CD4-positive, alpha-beta T cell (primary cell): ENCODE measurements at places on chromosomes 7 and 10. TPM values are rescaled to one million over a fixed set of nuclear protein-coding genes. Genes with fewer than 3 reads are reported as not detected.

Gene HABP2
- not detected for total RNA-seq

Gene TRIL
- total RNA-seq: not detected

Gene ASB10
- total RNA-seq: not detected

Gene TFR2
- 1.7 TPM for total RNA-seq

- H3K27me3 ChIP-seq: no peaks in the 10 kb centered on the region
- no peak overlapping the region for H3K27ac ChIP-seq
- no peak overlapping the region for H3K4me3 ChIP-seq
- DNase-seq: no peak
- no peaks in the 10 kb centered on the region for H3K4me1 ChIP-seq
- no peaks in the 10 kb centered on the region for H3K36me3 ChIP-seq
Observed at GRCh38 chr7:130294314-130294713, 1.4 kb downstream of the CPA4 start.

DNA sequence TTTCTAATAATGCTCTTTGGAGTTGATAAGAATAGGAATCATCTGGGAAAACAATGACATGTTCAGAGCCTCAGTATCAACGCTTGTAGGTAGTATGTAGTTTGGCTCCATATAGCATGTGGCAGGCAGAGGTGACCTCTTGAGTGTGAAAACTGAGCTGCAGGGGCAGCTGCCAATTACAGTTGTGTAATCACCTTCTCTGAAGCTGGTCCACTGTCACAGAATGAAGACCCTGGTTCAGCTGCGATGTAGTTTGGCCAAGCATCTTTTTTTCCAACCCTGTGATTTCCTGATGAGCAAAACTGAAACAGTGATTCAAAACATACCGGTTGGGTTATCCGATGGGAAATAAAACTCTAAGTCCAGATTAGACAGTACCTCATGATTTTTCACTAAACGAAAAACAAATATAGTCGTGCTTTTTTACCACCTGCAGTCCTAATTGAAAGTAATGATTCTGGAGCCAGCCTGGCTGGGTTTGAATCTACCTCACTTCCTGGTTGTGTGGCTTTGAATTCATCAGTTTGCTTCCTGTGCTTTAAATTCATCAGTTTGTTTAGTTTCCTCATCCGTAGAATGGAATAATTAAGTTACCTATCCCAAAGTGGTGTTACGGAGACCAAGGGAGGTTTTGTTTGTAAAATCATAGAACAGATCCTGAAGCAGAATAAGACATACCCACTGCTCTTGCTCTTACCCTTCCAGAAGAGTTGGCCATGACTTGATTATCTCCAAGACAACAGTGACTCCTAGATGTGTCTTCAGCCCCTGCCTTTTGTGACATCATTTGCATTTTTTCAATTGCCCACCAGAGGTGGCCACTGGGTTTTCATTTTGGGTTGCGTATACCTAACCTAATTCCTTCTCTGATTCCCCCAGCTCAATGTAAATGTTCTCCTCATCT is 87.4 kb downstream of the CELF2 start:
- H3K4me3 ChIP-seq: peak overlapping the region; percentile 20
- H3K27me3 ChIP-seq: no peaks in the 10 kb centered on the region
- DNase-seq: peak; percentile 21
- H3K27ac ChIP-seq: no peak overlapping the region
- H3K4me1 ChIP-seq: peaks cover 22% of the 10 kb centered on the region
- H3K36me3 ChIP-seq: no peaks in the 10 kb centered on the region

DNA sequence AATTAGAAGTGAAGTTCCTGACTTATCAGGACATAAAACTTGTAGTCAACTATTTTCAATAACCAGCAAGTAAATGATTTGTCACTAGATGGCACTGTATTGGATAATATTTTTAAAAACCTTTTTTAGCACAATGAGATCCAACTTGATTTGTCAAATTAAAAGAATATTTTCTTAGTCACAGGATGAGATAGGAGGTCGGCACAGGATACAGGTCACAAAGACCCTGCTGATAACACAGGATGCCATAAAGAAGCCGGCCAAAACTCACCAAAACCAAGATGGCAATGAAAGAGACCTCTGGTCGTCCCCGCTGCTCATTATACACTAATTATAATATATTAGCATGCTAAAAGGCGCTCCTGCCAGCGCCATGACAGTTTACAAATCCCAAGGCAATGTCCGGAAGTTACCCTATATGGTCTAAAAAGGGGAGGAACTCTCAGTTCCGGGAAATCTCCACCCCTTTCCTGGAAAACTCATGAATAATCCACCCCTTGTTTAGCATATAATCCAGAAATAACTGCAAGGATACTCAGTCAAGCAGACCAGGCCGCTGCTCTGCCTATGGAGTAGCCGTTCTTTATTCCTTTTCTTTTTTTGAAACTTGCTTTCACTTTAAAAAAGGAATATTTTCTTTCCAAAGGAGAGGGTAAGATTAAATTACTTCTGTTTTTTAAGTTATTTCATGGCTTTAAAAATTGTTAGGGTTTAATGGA is 255.7 kb upstream of the MKLN1 start:
- no peak overlapping the region for H3K27ac ChIP-seq
- H3K27me3 ChIP-seq: no peaks in the 10 kb centered on the region
- H3K4me1 ChIP-seq: peaks cover 54% of the 10 kb centered on the region
- H3K4me3 ChIP-seq: no peak overlapping the region

DNA sequence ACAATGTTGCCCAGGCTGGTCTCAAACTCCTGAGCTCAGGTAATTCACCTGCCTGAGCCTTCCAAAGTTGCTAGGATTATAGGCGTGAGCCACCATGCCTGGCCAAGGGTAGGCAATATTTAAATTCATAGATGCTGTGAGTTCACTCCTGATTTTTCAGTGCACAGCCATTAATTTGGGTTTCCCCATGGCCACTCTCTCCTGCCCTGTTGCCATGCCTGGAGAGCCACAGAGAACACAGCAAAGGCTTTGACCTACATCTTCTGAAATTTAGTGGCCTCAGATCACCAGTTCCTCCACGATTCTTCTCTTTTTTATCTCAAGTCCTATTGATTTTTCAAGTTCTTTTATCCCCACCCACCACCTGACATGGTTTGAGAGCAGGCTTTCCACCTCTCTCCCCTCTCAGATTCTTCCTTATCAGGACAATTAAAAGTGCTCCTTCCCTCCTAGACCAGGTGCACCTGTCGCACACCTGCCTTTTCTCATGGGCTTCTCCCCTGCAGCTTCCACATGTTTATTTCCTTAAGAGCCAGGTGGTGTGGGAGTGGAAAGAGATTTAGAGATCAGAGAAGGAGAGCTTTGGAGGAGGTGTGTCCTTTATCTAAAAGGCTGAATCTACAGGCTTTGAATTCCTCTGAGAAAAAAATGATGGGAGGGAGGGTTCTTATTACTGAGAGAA is 123.8 kb downstream of the ADRA2A start:
- H3K4me1 ChIP-seq: no peaks in the 10 kb centered on the region
- H3K27me3 ChIP-seq: no peaks in the 10 kb centered on the region
- H3K36me3 ChIP-seq: no peaks in the 10 kb centered on the region
- no peak for DNase-seq

DNA sequence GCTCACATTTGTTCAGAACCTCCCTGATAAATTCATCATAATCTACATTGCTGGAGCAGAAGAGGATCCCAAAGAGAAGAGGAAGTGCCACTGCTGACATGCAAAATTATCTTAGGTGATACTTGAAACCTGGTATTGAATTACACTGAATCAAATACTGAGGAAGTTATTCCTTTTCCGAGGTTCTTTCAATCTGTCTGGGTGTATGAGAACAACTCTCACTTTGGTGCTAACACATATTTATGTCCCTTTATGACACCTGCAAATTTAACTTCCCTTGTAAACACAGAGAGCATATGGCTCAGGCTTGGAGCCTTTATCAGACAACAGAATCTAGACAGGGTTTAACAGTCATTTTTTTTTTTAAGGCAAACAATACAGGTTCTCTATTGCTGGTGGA is 131.4 kb downstream of the SRPK2 start:
- H3K36me3 ChIP-seq: no peaks in the 10 kb centered on the region
- peaks cover 7% of the 10 kb centered on the region for H3K4me1 ChIP-seq
- H3K27ac ChIP-seq: no peak overlapping the region
- no peaks in the 10 kb centered on the region for H3K27me3 ChIP-seq

DNA sequence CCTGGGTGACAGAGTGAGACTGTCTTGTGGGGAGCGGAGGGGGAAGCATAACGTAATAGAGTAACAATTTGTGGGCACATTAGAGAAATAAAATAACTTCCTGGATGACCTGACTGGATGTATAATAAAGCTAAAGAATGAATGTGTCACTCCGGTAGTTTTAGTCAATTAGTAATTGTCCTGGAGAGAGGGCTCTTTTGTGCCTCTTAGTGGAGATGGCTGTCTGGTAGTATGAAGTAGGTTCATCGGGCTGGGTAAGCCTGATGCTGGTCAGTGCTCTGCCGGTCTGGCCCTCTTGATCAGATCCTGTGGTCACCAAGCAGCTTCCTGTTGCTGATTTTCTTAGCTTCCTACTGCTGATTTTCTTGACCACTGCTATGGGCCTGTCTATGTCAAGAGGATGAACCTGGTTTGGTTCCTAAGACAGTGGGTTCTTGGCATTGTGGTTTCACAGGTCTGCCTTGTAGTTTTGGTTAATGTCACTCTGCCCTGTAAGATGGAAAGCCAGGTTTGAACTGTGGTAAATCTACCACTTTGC is 34.1 kb downstream of the ZRANB1 start:
- H3K4me1 ChIP-seq: peaks cover 14% of the 10 kb centered on the region
- H3K27ac ChIP-seq: no peak overlapping the region
- no peak overlapping the region for H3K4me3 ChIP-seq
- H3K27me3 ChIP-seq: no peaks in the 10 kb centered on the region

DNA sequence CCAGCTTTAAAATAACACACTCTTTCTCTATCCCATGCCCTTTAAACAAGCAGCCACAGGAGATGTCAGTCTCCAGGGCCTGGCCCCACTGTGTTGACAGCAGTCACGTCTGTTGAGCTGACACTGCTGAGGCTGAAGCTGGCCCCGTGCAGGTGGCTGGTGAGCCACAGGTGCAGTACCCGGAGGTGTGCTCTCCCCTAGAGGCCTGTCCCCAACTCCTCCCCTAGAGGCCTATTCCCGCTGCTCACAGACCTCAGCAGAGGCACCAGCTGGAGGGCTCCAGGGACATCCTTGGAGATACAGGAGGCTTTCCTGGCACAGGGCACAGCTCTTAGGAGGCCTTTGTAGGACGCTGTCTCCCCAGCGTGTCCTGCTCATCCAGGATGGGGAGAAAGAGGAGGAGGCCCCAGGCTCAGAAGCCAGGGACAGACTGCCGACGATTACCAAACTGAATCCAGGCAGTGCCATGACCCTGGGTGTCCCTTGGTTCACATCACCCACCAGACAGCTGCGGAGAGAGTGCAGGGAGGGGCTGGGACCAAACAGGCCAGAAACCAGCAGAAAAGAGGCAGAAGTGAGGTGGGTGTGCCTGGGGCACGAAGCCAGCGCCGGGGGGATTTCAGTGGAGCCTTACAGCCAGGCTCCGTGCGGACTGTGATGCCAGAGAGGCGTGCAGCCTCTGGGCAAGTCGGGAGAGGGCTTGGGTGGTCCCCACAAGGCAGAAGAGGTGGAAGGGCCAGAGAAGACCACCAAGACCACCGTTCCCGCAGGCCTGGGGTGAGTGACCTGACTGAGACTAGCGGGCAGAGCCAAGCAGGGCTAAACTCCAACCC is 18.5 kb upstream of the TTYH3 start:
- no peaks in the 10 kb centered on the region for H3K27me3 ChIP-seq
- no peak for DNase-seq
- H3K27ac ChIP-seq: no peak overlapping the region
- peaks cover 12% of the 10 kb centered on the region for H3K4me1 ChIP-seq

DNA sequence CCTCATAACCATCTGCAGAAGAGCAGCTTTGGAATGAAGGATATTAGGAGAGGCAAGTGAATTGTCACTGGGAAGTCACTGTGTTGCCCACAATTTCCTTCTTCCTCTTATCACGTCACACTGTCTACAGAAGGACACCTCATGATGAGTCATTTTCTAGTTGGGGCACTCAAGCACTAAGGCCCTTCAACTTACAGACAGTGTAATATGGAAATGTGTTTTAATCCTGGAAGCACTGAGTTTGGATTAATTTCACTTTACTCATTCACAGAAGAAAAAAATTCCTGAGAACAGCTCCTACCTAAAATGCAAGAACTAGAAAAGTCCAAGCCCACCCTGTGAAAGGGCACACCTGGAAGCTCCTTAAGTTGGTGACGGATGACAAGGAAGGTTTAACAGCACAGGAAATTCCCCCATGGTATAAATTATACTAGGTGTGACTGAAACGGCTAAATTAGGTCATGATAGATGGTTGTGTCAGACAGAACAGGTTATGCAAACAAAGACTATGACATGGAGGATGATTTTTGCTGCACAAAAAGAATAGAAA is 56.6 kb downstream of the PARD3 start:
- no peak for DNase-seq
- H3K27me3 ChIP-seq: no peaks in the 10 kb centered on the region
- no peaks in the 10 kb centered on the region for H3K4me1 ChIP-seq
- no peaks in the 10 kb centered on the region for H3K36me3 ChIP-seq
- H3K27ac ChIP-seq: no peak overlapping the region

GRCh38 chr7:149714910-149715471 is 58.4 kb downstream of the ZNF467 start:
- no peak for DNase-seq
- H3K27ac ChIP-seq: peak overlapping the region; percentile 74
- H3K36me3 ChIP-seq: peaks cover 3% of the 10 kb centered on the region
- peaks cover 29% of the 10 kb centered on the region for H3K4me1 ChIP-seq

DNA sequence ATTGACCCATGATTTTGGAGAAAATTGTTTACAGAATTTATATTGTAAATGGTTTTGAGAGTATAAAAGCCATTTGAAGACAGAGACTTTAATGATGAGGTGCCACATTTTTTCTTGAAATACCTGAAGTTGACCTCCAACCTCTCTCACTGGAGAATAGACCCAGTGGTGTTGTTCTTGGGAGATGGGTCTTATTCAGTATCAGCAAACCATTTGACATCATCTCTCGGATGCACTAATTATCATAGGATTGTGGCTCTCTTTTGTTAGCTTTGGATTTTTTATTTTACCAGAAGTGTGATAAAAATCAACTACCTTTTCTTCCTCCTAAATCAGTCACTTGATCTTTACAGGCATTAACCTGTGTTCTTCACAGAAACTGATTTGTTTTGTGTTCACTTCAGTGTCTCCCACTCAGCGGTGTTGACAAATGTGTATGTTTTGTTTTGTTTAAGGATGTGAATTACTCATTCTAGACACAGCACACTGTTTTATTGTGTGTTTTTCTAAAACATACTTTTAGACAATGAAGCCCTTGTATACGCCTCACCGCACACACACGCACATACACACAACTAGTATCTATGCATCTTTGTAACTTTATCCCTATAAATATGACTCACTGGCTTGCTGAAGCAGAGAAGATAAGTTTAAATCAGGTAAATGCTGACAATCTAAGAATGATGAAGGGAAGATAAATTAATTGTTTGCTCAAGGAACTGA is 455.6 kb downstream of the INHBA start:
- no peaks in the 10 kb centered on the region for H3K27me3 ChIP-seq
- H3K36me3 ChIP-seq: no peaks in the 10 kb centered on the region
- H3K4me1 ChIP-seq: no peaks in the 10 kb centered on the region
- DNase-seq: no peak
- H3K27ac ChIP-seq: no peak overlapping the region

- no peak for DNase-seq
- H3K4me3 ChIP-seq: no peak overlapping the region
- H3K27me3 ChIP-seq: no peaks in the 10 kb centered on the region
- peaks cover 6% of the 10 kb centered on the region for H3K4me1 ChIP-seq
- peaks cover 30% of the 10 kb centered on the region for H3K36me3 ChIP-seq
Observed at GRCh38 chr10:7161484-7162250, 249.2 kb downstream of the SFMBT2 start.

- no peaks in the 10 kb centered on the region for H3K36me3 ChIP-seq
- no peak overlapping the region for H3K4me3 ChIP-seq
- H3K27ac ChIP-seq: no peak overlapping the region
- H3K4me1 ChIP-seq: no peaks in the 10 kb centered on the region
Observed at GRCh38 chr7:114784746-114785145, 137.1 kb upstream of the MDFIC start.
